ENCODE measurements at places on chromosomes 7 and 10.

GRCh38 chr7:31202801-31203200 lies 137.7 kb downstream of the NEUROD6 start:
- DNase-seq: no peak

DNA sequence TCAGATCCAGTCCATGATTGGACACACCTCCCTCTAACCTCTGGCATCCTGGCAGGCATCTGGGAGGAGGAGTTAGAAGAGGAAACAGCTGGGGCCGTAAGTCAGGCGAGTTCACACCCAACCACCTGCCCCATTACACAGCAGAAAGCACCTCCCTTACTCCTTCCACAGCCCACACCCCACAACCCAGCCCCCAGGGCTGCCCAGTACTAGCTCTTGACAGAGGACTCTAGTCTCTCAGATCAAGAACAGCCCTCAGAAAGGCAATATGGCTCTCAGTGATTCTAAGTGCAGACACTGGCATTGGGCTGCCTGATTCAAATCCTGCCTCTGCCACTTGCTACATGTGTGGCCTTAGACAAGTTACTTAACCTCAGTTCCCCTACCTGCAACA lies 34.1 kb downstream of the KCNMA1 start:
- DNase-seq: no peak

DNA sequence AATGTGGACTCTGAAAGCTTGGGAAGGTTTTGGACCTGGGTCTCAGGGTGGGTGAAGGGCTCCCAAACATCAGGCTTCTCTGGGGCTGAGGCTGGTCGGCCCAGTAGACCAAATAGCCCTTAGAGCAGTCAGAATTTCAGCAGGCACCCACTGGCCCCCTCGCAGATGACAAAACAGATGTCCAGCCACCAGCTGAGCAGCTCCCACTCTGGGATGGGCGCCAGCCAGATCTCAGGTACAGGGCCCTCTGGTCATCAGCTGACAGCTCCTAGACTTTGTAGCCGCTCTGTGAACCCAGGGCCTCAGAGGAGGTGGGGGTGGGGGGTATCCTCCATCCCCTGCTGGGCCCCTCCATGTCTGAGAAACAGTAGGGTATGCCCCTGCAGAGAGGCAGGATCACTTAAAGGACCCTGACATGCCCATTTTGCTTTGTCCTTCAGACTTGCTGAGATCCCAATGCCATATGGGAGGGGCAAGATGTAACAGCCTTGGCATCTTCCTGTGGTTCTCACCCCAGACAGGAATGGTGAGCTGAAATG lies 26.5 kb downstream of the HSPA12A start:
- no peak for DNase-seq

- no peak for DNase-seq
Measured at GRCh38 chr10:101367569-101368453, 13.8 kb downstream of the BTRC start.

DNA sequence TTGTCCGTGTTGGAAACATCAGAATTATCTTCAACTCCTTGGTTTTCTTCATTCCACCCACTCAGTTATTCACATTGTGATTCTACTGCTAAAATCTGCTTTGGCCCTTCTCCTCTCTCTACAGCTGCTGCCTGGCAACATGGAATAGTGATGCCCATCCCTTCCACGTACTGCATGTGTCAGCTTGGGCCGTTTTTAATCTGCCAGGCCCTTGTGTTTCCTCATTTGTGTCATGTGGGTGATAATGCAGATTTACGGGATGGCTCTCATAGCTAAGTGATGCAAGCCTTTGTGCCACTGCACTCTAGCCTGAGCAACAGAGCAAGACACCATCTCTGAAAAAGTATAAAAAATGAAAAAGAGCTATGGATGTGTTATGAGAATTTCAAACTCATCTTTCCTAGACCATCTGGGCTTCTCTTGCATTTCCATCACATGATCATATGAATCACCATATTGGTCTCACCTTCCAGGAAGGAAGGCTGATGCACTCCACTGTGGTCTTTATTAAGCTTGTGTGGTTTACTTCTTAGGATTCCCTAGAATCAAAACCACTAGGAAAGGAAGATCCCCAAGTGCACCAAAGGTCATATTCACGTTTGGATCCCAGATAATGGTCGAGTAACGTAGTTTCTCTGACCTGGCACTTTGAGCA lies 20.6 kb upstream of the CELF2 start:
- DNase-seq: no peak

DNA sequence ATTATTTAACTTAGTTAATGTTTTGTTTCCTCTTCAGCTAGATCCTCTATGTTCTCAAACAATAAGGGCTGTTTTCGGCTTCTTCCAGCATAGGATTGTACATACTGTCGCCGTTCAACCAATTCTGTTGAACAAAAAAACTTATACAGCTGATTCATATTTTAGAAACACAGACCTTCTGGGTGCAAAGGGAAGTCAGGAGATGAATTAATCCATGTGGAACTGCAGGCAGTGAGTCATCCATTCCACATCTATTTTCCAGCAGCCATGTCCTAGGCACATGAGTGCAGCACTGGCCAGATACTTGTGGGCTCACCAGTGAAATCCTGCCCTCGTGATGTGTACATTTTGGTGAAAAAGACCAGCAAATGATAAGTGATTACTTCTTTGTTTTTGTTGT lies 163.2 kb downstream of the JAZF1 start:
- DNase-seq: no peak

GRCh38 chr7:144824360-144824759 lies 11.5 kb downstream of the TPK1 start:
- no peak for DNase-seq

DNA sequence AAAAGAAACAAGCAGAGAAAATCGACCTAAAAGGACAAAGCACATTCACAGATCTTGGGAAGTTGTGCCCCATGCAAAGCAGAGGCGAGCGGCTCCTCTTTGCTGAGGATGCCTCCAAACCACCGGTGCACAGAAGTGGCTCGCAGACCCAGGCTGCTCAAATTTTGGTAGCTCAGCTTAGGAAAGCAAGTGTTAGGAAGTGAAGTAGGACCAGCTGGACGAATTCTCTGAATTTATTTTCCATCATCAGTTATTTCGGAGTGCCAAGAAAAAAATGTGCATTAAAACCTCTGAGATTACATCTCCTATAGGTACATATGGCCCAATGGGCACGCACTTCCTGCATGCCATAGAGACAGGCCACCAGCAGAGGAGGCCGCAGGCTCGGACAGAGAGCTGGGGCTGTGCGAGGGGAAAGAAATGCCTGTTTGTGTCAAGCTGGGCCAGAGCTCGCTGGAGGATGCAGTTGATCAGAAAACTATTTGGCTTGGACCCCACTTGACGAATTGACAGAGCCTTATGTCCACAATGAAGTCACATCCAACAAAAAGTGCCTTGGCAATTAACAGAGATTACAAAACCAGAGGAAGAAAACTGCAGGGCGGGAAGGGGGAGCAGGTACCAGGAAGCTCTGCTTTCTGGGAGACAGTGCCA lies 122.3 kb upstream of the LYZL2 start:
- peak; percentile 70 for DNase-seq

GRCh38 chr7:137241655-137242360 lies 101.7 kb downstream of the PTN start:
- DNase-seq: no peak

DNA sequence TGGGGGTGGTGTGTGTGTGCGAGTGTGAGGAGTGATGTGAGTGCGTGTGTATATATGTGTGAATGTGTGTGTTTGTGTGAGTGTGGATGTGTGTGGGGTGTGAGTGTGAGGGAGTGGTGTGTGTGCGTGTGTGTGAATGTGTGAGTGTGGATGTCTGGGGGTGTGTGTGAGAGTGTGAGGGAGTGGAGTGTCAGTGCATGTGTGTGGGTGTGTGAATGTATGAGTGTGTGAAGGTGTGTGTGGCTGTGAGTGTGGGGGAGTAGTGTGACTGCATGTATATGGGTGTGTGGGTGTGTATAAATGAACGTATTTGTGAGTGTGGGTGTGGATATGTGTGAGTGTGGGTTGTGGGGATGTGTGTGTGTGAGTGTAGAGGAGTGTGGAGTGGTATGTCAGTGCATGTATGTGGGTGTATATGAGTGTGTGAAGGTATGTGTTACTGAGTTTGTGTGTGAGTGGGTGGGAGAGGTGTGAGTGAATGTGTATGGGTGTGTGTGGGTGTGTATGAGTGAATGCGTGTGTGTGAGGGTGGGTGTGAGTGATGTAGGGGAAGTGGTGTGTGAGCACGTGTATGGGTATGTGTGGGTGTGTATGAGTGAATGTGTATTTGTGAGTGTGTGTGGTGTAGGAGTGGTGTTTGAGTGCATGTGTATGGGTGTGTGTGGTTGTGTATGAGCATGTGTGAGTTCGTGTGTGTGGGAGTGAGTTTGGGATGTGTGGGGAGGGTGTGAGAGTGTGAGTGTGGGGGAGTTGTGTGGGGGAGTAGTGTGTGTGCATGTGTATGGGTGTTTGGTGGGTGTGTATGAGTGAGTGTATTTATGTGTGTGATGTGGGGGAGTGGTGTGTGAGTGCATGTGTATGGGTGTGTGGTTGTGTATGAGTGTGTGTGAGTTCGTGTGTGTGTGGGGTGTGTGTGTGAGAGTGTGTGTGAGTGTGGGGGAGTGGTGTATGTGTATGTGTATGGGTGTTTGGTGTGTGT lies 28.5 kb upstream of the NUB1 start:
- no peak for DNase-seq

- no peak for DNase-seq
Measured at GRCh38 chr7:11466517-11467105, 365.4 kb downstream of the THSD7A start.

GRCh38 chr10:95451150-95451549 lies 110.0 kb downstream of the SORBS1 start:
- no peak for DNase-seq

DNA sequence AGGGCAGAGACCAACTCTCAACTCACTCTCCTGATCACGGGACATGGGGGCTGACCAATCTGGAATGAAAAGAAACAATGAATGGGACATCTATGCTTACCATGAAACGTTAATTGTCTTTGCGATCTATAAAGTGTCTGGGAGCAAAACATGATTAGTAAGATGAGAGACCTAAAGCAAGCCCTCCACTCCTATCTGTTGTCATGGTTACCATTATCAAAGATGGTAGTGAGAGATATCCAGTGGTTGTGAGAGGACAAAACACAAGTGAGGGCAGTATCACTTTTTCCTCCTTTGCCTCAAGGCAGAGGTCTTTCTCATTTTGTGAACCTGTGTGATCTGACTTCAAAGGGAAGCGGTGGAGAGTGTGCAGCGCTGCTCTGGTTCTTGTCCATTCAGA lies 130.1 kb downstream of the LSM5 start:
- no peak for DNase-seq

DNA sequence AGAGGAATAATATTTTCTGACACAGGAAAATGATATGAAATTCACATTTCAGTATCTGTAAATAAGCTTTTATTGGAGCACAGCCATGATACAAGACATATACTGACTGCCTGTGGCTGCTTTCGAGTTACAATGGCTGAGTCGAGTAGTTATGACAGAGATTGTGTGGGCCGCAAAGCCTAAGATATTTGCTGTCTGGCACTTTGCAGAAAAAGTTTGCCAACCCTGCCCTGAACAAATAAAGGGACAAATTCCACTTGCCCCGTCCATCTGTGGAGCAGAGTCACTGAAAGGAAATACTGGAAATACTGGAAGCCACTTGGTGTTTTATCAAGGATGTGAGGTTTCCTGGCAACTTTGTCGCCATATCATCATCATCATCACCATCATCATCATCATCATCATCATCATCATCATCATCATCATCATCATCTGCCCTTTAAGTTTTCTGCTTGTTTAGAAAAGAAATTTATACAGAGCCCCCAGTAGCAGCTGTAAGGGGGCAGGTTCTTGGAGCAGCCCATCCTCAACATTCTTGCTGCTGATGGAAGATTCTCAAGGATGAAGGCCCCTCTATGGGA lies 85.8 kb downstream of the TCF7L2 start:
- DNase-seq: no peak

- no peak for DNase-seq
Measured at GRCh38 chr10:82922755-82923154, 1047.8 kb downstream of the NRG3 start.

- no peak for DNase-seq
Measured at GRCh38 chr7:138483531-138483930, 23.5 kb downstream of the TRIM24 start.

DNA sequence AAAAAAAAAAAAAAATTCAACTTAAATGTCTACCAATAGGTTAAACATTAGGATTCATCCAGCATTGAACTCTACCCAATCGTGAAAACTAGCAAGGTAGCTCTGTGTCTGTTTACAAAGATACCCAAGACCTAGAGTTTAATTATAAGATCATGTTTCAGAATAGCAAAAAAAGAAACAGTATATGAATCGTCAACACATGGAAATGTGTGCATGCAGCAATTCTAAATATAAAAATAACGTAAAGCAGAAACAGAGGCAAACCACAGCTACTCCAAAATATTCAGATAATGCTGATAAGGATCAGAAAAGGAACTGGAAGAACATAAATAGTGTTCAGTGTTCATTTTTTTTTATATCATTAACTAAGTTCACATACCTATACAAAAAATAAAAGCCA lies 68.7 kb downstream of the AFAP1L2 start:
- DNase-seq: no peak

DNA sequence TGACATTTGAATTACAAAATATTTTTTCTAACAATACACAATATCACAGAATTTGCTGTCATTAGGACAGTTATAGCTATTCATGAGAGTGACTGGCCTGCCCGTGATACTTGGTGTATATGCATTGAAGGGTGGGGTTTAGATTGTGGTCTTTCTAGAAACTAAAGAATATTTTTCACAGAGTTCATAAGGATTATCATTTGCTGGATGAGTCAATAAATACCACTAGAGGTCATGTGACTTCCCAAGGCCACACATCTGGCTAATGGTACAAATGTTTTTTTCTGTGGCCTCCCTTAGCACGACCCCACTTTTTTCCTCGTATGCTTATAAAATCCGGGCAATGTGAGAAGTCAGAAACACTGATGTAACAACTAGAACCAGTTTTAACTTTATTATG lies 5.2 kb downstream of the OPTN start:
- DNase-seq: no peak

- DNase-seq: no peak
Measured at GRCh38 chr7:106047184-106047583, 64.9 kb downstream of the SYPL1 start.

GRCh38 chr10:15678851-15679250 lies 40.9 kb downstream of the ITGA8 start:
- DNase-seq: no peak

DNA sequence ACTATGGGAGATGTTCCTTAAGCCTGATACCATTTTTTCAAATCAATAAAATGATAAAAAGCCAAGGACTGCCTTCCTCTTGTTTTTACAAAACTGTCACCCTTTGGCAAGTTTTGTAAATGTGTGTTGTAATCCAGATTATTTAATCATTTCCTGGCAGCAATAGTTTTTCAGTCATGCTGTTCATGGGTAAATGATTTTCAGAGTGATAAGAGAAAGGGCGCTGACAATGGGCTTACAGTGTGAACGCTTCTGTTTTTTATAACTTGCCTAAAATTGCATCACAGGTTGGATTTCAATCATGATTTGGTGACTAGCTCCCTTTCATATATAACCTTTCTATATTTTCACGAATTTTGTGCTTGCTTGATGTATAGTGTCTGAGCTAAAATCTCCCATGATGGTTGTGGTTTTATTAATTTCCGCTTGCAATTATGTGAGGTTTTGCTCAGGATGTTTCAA lies 19.0 kb upstream of the DMBT1 start:
- peak; percentile 13 for DNase-seq

GRCh38 chr10:102119417-102120141 lies 589 bp downstream of the LDB1 start:
- peak; percentile 40 for DNase-seq
